Stimulated activated CD4-positive, alpha-beta T cell treated with anti-CD3 and anti-CD28 coated beads, Interleukin-12 subunit alpha, Interleukin-12 subunit beta, amount 100 ng/mL, for 24 hours (primary cell): ENCODE measurements at places on chromosomes 6 and 20.
A peak's percentile ranks its signal among the peaks of the same experiment; 100 is the strongest.

GRCh38 chr6:169990095-169991030, 238.9 kb downstream of the ERMARD start:
- peak; percentile 45 for DNase-seq

- no peak for DNase-seq
These were observed 34.6 kb downstream of the REPS1 start for GRCh38 chr6:138953451-138953850.

GRCh38 chr6:44078827-44079671, 48.2 kb downstream of the MRPL14 start:
- peak; percentile 56 for DNase-seq

- no peak for DNase-seq
These were observed 115.9 kb upstream of the BMP2 start for GRCh38 chr20:6651561-6651960.

- DNase-seq: no peak
These were observed 968 bp upstream of the MMP24 start for GRCh38 chr20:35225319-35226125.

DNA sequence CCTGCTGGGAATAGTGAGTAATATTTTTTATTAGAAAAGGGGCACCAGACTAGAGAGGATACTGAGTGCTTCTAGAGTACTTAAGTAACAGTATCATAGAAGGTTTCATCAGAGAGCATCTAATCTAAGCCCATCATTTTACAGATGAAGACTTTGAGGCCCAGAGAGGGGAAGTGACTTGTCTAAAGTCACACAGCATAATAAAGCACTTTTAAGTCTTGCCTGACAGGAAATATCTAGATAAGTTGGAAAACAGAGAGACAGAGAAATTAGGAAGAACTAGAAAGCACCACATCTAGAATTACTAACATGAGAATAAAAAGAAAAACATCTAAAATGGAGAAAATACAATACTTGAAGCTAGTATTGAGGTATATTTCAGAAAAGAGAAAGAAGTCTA, 6.0 kb downstream of the HLA-DMA start:
- DNase-seq: no peak

DNA sequence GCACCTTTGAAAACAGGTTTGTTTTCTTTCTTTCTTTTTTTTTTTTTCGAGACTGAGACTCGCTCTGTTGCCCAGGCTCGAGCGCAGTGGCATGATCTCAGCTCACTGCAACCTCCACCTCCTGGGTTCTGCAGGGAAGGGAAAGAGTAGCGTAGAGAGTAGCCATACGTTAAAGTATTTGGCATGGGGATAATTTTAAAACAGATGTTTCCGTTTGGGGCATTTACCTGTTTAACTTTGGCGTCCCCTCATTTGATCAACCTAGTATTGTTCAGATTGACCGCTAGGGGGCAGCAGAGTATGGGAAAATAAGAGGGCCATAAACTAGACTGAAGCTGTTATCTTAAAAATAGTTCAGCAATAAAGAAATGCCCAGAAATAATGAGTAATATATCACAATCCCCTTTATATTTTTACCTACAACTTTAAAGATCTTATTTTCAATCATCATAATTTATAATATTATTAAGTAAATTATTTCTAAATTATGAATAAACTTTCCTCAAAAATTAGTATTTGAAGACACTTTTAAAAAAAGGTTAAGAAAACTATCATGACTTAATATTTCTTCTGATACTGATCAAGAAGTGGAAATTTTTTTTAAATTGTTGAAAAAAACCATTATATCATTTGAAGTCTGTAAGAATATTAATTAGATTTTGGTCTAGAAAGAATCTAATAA, 7.6 kb upstream of the TAAR9 start:
- DNase-seq: peak; percentile 65

GRCh38 chr6:32843979-32844838, at the start of gene PSMB8:
TSS of gene PSMB8 (minus strand) at chr6:32844047. CDS start at chr6:32843996, 51 bp downstream.
- peak; percentile 96 for DNase-seq

DNA sequence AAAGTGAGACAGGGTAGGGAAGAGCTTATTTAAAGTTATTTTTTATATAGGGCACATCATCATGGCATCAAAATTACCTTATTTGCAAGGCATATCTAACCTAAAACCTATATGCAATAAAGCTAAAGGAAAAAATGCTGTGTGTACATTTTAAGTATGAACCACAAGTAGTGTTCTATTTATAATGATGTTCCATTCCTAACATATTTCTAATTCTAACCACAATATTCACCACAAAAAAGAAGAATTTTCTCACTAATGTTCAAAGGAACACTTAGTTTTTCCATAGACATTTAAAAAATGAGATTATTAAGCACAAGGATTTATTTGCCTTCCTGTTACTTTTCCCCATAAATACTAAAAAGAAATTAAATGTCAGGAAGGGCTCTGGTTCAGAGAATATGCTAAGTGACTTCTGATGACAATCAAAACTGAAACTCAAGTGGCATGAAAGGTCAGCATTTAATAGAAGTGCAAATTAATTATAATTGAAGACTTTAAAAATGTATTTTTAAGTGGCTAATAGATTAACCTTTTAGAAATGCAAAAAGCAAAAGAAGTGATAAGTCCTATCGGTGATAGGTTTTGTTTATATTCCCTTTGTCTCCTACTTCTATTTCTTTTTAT, 25.1 kb downstream of the GPR63 start:
- DNase-seq: no peak

- no peak for DNase-seq
These were observed 70.0 kb upstream of the SUPT3H start for GRCh38 chr6:45447716-45448115.

DNA sequence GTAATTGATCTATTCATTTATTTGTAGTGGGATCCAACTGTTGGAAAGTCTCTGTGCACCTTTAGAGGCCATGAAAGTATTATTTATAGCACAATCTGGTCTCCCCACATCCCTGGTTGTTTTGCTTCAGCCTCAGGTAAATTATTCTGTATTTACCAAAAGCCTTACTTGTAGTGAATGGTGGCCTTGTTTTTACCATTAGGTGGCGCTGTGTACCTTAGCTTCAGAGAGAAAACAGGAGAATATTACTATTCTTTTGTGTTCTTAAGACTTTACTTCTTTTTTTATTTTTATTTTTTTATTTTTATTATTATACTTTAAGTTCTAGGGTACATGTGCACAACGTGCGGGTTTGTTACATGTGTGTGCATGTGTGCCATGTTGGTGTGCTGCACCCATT, 23.7 kb downstream of the PEX7 start:
- no peak for DNase-seq

DNA sequence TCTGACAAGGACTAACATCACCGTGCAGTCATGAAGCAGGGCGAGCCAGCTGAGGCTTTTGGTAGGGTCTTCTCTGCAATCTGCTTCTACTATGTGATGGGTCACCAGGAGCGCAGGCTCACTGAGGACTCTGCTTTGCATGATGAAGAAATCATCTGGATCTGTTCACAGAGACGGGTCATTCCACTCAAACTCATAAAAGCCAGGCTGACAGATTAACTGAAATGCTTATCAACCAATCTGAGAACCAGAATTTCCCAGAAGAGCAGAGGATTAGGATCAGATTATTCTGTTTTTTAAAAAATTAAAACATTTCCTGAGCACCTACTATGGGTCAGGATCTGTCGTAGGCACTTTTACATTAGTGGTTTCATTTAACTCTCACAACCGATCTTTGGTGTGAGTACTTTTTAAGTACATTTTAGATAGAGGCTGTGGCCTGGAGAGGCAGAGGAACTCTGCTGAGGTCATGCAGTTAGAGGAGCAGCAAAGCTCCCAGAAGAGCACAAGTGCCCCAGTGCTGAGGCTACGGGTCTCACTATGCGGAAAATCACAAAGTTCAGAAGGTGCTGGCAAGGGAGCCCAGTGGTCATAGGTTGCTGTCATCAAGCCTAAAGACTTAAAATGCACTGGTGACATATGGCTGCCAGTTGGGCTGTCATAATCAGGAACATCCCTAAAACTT, 109.1 kb downstream of the BACH2 start:
- DNase-seq: no peak
